ENCODE measurements at places on chromosomes 4 and X. TPM values are rescaled to one million over a fixed set of nuclear protein-coding genes. Genes with fewer than 3 reads are reported as not detected.

GRCh38 chr4:170589597-170590191 lies 499.9 kb upstream of the AADAT start:
- DNase-seq, result peak; percentile 1

- DNase-seq, result no peak
These were observed 81.2 kb downstream of the SYTL5 start for GRCh38 chrX:38087594-38087993.

DNA sequence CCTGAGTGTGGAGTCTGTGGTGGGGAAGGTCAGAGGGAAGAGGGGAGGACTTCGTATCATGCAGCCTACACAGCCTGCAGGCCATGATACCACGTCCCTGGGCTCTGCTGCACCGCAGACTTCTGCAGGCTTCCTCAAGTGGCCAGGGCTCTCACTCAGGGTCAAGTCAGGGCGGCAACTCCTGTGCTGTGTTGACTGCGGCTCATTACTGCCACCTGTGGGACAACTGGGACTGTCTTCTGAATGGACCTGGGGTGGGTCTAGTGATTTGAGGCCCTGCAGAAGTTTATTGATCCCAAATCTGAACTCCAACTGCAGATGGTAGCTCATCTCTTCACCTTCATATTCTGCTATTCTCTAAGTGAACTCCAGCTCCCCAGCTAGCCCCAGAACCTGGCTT lies 167.1 kb downstream of the NSUN7 start:
- no peak for DNase-seq

GRCh38 chr4:86679441-86679840 lies 85.3 kb downstream of the PTPN13 start:
- no peak for DNase-seq

DNA sequence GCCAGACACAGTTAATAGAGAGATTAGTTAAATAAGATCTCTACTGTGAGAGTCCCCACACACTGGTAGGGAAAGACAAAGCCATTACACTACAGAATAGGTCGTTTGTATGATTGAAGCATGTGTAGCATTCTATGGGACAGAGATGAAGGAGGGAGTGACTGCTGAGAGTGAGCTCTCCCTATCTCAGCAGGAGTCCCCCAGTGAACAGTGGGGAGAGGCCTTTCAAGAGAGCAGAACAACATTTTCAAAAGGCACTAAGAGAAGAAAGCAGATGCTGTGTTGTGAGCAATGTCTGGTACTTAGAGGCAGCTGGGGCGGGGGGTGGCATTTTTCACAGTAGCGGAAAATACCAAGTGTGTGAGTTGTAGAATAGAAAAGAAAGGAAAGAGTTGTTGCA lies 413.6 kb downstream of the AFF2 start:
- DNase-seq, result no peak

GRCh38 chr4:150375025-150375424 lies 206.9 kb upstream of the MAB21L2 start:
- DNase-seq, result no peak

The TAF7L gene
- total RNA-seq, result 0.27 TPM

The MAGEE2 gene
- total RNA-seq, result not detected

The LRRC66 gene
- 0.50 TPM for total RNA-seq

The DRD5 gene
- not detected for total RNA-seq

DNA sequence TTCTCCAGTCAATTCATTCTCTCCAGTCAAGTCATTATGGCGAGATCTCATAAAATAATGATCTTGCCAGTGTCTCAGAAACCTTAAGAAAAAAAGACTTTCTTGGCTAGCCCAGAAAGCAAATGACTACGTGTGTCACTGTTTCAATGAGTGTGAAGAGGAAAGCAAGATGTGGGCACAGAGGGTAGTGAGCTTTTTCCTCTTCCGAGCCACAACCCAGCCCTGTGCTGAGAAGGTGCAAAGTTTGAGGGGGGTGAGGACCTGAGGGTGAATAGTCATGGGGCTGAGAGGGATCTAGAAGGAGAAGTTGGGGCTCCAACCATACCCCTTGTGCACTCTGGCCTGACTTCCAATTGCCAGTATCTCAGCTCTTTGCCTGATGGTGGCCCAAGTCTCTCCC lies 85.6 kb upstream of the EGFL6 start:
- no peak for DNase-seq

DNA sequence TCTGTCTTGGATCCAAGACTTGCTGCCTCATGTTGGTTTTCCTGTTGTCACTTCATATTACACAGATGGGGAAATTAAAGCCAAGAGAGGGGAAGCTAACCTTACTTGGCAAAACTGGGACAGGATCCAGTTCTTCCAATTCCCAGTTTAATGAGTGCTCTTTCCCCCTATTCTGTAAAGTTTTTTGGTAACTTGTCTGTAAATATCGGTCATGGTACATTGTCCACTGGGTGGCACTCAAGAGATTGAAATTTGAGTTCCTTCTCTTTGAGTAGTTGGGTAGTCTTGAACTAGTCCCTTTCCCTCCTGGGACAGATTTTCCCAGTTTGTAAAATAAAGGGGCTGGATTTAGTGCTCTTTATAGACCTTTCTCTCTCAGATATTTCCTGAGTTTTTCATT lies 12.4 kb upstream of the EOLA2 start:
- DNase-seq, result peak; percentile 20

- peak; percentile 9 for DNase-seq
These were observed 26.5 kb downstream of the HCCS start for GRCh38 chrX:11137543-11138139.

- no peak for DNase-seq
These were observed 44.8 kb upstream of the CBR4 start for GRCh38 chr4:169054879-169055278.

DNA sequence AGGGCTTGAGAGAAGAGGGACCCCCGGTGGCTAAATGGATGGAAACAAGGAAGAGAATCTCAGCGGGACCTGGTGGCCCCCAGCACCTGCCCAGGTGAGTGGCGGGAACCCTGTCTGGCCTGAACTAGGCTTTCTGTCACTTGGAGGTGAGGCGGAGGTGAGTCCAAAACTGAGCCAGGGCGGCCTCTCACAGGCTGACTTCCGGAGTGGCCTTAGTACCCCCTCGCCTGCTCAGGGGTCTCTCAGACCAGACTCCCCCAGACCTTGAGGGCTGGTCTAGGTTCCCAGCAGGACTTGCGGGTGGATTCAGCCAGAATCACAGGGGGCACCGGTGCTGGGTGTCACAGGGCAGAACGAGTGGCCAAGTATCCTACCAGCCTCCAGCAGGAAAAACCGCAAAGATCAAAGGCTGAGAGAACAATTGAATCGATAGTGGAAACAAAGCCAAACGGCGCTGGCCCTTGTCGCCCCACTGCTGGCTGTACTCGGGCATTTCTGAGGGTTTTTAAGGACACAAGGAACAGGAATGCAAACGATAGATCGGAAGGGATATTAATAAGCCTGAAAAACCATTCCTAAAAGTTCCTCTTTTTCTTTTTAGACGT lies 67.8 kb downstream of the WFS1 start:
- DNase-seq, result no peak

The NLGN3 gene
- total RNA-seq, result 0.84 TPM

- DNase-seq, result peak; percentile 55
These were observed 424.5 kb upstream of the CTSO start for GRCh38 chr4:156378033-156378665.

DNA sequence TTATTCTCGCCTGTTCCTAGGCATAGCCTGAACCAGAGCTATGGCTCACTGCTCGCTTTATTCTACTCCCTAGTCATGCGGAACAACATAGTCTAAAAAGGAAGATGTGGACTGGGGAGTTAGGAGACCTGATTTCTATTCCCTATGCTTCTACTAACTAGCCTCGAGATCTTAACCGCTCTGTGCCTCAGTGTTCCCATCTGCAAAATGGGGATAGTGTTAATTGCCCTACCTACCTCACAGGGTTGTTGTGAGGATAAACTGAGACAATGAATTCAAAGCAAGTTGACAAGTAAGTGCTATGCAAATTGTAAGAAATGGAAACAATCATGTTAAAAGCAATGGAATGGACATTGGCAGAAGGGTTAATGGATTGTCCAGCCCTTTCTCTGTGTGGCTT lies 102.1 kb downstream of the AKAP4 start:
- DNase-seq, result no peak

- DNase-seq, result no peak
These were observed 183.8 kb downstream of the FRMPD4 start for GRCh38 chrX:12322031-12322430.

DNA sequence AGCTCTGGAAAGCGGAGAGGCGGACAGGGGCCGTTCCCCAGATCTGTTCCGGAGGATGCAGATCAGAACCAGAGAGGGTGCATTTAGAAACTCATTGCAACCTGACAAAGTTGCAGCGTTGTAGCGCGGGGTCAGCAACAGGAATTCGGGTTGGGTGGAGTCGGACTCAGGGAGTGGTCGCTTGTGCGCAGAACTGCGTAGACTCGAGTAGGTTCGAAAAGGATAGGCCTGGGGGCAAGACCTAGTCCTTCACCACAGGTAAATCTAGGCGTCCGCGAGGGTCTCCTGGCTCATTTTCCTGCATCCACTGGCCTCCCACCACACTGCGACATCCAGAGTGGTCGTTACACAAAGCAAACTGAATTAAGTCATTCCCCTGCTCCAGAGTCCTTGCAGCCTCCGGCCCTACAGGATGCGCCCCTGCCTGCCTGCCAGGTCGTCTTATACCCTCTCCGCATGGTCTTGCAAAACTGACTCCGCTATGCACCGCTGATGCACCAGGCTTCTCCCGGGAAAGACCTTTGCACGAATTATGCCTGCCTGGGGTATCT lies 4.7 kb upstream of the ZNF518B start:
- DNase-seq, result no peak

DNA sequence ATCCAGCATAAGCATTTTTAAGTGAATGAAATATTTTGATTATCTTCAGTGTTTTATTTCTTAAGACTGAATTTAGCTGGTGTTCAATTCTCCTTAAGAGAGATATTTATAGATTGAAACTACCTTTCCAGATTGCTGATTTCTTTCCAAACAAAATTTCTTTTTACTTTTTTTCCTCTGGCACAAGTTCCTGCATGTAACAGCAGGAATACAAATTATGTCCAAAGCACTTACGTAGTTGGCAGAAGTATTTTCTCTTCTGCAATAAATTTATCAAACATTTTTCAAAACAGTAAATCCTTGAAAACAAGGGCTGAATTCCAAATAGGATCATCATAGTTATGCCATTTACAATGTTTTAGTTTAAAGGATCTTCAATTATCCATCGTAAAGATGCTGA lies 412.6 kb downstream of the IQCM start:
- DNase-seq, result peak; percentile 2

The SUPT20HL2 gene
- not detected for total RNA-seq

- no peak for DNase-seq
These were observed 171.4 kb downstream of the SH3KBP1 start for GRCh38 chrX:19715711-19716638.

GRCh38 chr4:54516556-54517215 lies 141.1 kb upstream of the KIT start:
- DNase-seq, result no peak

- DNase-seq, result peak; percentile 83
These were observed 167.3 kb upstream of the LEF1 start for GRCh38 chr4:108336076-108336475.

- DNase-seq, result no peak
These were observed 22.0 kb downstream of the CXCL8 start for GRCh38 chr4:73762409-73762808.

- DNase-seq, result peak; percentile 70
These were observed 226.2 kb downstream of the PALLD start for GRCh38 chr4:168723020-168723419.

- peak; percentile 18 for DNase-seq
These were observed 43.3 kb downstream of the SPCS3 start for GRCh38 chr4:176363072-176363471.

DNA sequence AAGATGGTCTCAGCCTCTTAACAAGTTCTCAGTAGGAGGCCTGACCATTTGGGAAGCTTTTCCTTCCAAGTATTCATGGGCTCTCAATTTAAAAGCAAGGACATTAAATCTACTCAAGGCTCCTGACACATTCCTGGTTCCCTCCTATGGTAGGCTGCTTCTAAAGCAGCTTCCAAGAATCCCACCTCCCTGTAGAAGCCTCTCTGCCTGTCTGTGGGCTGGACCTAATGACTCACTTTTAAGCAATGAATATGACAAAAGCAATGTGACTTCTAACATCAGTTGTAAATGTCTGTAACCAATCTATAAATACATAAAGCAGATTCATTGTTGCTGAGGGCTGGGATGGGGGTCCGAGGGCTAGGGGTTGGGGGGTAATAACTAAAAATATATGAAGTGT lies 99.5 kb upstream of the FAM9B start:
- DNase-seq, result peak; percentile 63

The HMGB2 gene
- total RNA-seq, result 18.3 TPM

- no peak for DNase-seq
These were observed 633.9 kb upstream of the CPEB2 start for GRCh38 chr4:14368391-14368790.

- DNase-seq, result no peak
These were observed 51.8 kb downstream of the ZNF827 start for GRCh38 chr4:145886871-145887240.

The CDKL5 gene
- 19.2 TPM for total RNA-seq

DNA sequence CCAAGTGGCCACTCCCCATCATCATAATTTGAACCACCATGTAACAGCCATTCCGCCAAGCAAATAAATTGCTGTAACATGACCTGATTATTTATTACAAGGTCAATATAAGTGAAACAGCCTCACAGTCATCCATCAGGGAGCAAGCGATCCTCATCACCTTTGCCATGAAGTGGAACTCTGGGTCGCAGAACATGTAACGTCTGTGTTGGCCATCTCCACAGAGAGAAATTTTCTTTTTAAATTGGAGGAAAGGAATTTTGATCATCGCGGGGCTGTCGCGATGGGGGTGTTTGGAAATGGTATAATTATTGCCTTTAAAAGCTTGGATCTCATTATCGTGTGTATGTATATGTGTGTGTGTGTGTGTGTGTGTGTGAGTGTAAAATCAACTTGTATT lies 90.2 kb downstream of the SHOX start:
- DNase-seq, result no peak

GRCh38 chrX:9955506-9955905 lies 11.7 kb upstream of the CLDN34 start:
- DNase-seq, result peak; percentile 62

GRCh38 chr4:43690116-43690515 lies 758.5 kb downstream of the KCTD8 start:
- DNase-seq, result peak; percentile 10

The SLC4A4 gene
- 3.7 TPM for total RNA-seq

The SYP gene
- total RNA-seq, result 1.9 TPM

DNA sequence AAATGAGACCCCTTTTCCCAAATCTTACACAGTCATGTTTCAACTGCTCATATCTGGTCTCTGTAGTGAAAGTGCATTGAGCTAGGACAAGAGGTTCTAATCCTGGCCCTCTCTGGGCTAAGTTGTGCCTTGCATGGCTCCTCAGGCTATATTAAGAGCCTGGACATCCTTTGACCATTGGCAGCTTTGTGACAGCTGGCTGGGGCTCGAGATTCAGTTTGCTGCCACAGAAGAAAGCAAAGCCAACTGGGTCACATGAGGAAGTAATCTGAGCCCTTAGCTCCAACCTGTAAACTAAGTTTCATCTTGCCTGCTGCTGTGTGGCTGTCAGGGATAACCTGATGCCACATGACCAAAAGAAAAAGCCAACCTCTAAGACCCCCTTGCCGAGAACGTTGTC lies 51.8 kb upstream of the JADE1 start:
- DNase-seq, result no peak
